ENCODE measurements at places on chromosomes 2 and 18.

DNA sequence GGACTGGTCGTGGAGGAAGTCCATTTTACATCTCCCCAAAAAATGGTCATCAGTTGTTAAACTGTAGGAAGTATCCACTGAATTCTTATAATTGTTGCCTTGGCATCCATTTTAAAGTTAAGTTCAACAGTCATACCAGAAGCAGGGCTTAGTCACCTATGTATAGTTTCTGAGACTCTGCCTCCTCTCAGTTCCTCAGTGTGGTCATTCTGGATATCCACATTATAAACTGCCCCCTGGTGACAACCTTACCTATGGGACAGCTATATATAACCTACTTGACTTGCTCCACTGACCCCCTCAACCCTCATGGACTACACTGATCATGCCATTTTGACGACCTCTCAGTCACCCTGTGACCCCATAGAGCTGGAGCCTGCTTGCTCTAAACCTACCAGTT lies 617.0 kb downstream of the LRP1B start:
- DNase-seq, result no peak

- DNase-seq, result no peak
Observed at GRCh38 chr2:64186699-64187605, 42.7 kb upstream of the PELI1 start.

DNA sequence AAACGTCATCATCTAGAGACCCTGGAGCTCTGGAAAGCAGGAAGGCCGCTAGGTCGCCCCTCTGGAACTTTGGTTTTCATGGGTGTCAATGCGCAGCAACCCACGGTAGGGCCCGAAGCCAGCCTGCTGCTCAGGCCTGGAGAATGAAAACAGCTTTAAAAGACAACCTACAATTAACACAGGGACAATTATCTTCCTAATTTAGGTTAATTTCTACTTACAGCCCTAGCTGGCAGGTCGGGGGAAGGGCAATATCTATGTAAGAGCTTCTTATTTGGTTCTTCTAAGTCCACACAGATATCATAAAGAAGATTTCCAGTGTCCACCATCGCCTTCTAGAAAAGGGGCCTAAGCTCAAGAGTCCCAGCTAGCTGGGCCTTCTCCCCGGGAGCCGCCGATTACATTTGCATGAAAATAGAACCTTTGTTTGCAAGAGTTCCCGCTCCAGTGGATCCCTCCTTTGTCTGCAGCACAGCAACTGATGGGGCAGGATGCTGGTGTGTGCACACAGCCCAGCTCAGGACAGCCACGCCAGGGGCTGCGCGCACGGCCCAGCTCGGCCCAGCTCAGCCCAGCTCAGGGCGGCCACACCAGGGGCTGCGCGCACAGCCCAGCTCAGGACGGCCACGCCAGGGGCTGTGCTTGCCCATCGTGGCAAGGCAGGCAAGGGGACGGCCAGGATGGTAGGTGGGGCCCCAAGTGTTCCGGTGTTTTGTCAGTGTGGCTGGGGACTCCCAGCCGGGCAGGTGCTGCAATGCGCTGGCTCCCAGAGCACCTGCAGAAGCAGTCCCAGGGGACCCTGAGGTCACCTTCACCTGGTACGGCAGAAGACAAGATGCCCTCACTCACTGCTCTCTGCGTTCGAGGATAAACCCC lies 109.1 kb downstream of the HDAC4 start:
- DNase-seq, result no peak

DNA sequence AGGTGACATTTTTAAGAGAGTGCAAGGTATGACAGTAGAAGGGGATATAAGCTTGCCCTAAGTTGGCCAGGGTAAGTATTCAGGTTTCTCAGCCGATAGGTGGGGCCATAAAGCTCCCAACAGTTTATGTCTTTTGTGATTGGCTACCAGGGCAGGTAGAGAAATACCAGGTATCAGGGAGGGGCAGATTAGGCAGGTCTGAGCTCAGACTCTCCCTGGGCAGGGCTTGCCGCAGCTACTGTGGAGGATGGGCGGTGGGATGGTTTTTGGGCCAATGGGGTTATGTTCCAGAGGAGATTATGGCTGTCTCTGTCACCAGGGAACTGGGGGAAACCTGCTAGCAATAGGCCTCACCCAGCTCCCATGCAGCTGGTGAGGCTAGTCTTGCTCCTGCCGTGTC lies 211.6 kb downstream of the PTH2R start:
- DNase-seq, result no peak

- DNase-seq, result no peak
Observed at GRCh38 chr2:190365499-190366204, 22.3 kb downstream of the INPP1 start.

- DNase-seq, result no peak
Observed at GRCh38 chr2:236675051-236675450, 105.4 kb downstream of the ACKR3 start.

DNA sequence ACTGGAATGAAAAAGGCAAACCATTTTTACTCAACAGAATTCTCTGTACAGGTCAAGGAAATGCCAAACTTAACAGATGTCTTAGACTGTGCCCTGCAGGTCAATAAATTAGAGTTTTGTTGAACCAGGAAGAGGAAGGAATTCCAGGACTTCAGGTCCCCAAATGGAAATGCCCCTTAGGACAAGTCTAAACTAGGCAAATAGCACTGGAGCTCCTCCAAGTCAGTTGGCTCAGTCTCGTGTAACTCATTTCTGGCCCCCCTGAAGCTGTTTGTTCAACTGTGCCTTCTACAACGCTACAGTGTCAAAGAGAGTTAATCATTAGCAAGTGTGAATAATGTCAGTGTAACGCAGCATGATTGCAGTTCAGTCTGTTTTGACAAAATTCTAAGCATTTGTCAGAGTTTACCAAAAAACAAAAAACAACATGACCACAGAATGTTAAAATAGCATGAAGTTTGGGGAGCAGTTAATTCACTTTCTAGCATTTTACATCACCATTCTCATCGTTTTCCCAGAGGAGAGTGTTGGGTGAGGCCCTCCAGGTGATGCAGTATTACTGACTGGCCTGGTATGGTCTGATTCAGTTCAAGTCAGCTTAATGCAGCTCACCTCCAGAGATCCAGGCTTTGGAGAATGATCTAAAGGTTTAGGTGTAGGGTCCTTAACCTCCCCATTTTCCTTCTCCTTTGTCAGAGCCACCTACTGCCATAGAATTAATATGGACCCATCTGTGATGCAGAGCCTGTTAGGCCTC lies 108.1 kb downstream of the AQP4 start:
- DNase-seq, result no peak

DNA sequence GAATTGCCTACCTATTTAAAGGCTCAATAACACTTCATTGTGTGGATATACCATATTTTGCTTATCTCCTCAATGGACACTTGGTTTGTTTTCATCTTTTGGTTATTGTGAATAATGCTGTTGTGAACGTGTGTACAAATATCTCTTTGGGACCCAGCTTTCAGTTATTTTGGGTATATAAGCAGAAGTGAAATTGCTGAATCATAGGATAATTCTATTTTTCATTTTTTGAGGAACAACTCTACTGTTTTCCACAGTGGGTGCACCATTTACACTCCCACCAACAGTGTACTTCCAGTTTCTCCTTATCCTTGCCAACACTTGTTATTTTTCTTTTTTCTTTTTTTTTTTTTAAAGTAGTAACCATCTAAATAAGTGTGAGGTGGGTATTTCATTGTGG lies 29.0 kb downstream of the PTPN4 start:
- DNase-seq, result no peak

DNA sequence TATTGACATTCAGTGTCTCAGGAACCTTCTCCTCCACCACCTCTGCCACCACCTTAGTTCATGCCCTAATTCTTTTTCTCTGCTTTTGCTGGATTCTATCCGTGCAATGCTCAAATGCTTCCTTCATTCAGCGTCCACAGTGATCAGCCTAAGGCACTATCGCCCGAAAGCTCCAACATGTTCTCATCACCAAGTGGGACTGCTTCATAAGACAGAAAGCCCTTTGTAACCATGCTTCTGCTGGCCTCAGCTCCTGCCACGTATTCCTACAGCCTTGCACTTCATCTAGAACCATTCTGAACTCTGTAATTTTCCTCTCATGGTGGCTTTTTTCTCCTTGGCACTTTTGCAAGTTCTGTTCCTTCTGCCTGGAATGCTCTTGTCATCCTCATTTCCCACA lies 222.9 kb downstream of the HNMT start:
- no peak for DNase-seq

- no peak for DNase-seq
Observed at GRCh38 chr2:147569426-147569825, 275.4 kb upstream of the ACVR2A start.

- DNase-seq, result no peak
Observed at GRCh38 chr2:126536605-126537200, 119.3 kb upstream of the GYPC start.

- DNase-seq, result no peak
Observed at GRCh38 chr2:96093528-96093927, 22.8 kb downstream of the ADRA2B start.

- no peak for DNase-seq
Observed at GRCh38 chr2:207133820-207134519, 31.8 kb downstream of the KLF7 start.

DNA sequence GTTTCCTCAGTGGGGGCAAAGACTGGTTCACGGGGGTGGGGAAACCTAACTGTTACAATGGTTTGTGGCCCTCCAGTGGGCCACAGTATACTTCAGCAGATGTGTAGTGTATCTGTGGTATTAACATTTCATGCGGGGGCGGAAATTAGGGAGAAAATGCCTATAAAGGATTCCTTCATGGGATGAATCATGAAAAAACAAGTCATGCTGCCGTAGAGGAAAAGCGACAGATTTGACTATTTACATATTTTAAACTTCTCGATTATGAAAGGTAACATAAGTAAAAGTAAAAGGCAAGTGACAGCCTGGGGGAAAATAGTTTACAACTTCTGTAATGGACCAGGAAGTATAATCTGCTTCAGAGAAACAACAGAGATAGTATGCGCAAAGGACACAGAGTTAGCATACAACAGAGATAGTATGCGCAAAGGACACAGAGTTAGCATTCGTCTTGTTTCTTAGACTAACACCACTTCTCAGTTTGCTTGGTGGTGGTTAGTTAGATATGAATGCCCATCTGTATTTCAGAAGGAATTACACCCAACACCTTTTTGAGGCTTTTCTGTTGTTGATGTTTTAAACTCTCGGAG lies 41.1 kb downstream of the MRPS9 start:
- DNase-seq, result no peak

DNA sequence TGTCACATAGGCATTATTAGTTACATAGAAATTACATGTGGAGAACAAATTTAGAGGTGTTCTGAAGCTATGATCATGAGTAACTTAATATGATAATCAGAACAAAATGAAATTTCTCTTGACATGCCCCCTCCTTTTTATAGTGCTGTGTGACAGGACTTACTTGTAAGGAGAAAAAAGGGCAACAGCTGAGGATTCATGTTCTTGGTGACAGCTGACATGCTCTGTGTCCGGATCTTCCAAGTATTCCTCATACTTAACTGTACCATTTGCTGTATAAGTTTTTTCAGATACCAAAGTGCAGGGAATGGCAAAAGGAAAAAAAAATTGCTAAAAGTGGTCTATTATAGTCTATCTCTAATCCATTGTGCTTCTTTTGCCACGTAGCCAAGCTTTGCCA lies 3.5 kb upstream of the MYL1 start:
- no peak for DNase-seq

DNA sequence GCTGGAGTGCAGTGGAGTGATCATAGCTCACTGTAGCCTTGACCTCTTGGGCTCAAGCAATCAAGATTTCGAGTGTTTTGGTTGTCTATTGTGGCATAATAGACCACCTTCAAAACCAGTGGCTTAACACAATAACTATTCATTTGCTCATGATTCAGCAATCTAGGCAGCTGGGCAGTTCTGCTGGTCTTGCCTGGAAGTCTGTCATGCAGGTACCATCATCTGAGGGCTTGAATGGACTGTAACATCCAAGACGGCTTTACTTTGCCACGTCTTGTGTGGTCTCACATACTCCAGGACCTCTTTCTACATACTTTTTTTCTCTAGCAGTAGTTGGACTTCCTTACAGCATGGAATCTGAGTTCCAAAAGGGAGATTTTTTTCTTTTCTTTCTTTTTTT lies 13.2 kb upstream of the ANKRD29 start:
- DNase-seq, result no peak

DNA sequence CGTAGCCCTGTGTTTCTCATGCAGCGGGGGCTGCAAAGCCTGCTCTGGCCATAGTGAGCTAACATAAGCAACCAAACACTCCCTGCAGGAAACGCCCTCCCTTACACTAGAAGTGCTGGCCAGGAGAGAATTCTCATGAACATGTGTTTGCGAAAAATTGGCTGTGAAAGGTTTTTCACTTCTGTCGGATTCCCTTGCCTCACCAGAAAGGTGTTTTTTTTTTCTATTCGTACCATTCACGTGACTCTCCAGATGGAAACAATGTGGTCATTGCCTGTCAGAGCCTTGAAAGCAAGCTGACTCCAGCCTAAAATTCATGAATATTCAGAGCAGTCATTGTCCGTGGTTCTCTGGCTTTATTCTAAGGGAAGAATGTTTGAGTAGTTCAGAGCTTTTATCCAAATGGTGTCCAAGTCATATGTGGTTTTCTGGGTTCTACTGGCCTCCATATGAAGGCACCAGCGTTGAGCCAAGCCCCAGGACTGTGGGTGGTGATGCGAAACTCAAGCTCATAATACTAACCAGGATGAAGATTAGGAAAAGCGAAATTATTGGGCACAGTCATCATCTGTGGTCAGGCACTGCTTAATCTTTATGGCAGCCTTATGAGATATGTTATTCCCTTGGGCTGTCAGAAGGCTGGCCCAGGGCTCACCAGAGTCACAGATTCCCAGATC lies 236.4 kb downstream of the ALPK2 start:
- no peak for DNase-seq

DNA sequence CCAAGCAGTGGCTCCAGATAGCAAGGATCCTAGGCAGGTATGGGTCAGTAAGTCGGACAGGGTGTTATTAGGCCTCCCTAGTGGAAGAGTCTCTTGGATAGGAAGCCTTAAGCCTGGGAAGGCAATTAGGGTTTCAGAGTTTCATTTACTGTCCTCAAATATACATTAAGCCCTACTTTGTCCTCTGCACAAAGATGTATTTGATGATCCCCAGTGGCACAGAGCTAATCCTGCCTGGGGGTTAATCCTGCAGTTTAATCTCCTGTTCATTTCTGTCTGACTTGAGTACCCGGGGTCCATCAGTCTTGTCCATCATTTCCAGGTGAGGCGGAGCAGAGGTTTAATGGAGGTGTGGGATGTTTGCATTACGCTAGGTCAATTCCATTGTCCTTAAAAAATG lies 62.0 kb downstream of the MTCL1 start:
- DNase-seq, result no peak

GRCh38 chr2:45932278-45932975 lies 281.0 kb downstream of the PRKCE start:
- no peak for DNase-seq

GRCh38 chr2:213147538-213147937 lies 3.9 kb downstream of the IKZF2 start:
- DNase-seq, result no peak

GRCh38 chr2:45585267-45585861 lies 25.7 kb downstream of the SRBD1 start:
- DNase-seq, result no peak

GRCh38 chr18:45332871-45333270 lies 282.4 kb upstream of the SLC14A2 start:
- no peak for DNase-seq

GRCh38 chr2:36497570-36498163 lies 100.3 kb downstream of the FEZ2 start:
- DNase-seq, result no peak

Measured in stimulated activated CD8-positive, alpha-beta memory T cell treated with anti-CD3 and anti-CD28 coated beads, Interleukin-4, amount 100 ng/mL, for 24 hours (primary cell).